Stimulated activated CD4-positive, alpha-beta T cell treated with anti-CD3 and anti-CD28 coated beads, Interleukin-4, amount 100 ng/mL, for 4 hours (primary cell): ENCODE measurements at places on chromosomes 7 and 10.

GRCh38 chr7:136741941-136742340, 126.5 kb upstream of the CHRM2 start:
- no peak for DNase-seq

DNA sequence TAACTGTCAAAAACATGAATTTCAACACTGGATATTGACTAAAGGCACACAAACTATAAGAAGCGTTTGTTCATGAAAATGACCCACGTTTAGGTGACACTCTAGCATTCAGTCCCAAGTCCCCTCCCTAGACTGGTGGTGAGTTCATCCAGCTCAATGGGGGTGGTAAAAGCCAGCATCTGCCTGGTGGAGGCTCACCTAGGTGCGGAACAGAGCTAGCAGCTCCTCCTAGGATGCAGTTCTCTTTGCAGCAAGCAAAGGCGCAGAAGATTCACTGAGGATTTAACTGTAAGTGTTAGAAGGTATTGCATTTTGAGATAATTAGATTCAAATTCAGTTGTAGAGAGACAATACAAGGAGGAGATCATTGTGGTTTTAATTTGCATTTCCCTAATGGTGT, 87.6 kb downstream of the VSTM2A start:
- DNase-seq = no peak

DNA sequence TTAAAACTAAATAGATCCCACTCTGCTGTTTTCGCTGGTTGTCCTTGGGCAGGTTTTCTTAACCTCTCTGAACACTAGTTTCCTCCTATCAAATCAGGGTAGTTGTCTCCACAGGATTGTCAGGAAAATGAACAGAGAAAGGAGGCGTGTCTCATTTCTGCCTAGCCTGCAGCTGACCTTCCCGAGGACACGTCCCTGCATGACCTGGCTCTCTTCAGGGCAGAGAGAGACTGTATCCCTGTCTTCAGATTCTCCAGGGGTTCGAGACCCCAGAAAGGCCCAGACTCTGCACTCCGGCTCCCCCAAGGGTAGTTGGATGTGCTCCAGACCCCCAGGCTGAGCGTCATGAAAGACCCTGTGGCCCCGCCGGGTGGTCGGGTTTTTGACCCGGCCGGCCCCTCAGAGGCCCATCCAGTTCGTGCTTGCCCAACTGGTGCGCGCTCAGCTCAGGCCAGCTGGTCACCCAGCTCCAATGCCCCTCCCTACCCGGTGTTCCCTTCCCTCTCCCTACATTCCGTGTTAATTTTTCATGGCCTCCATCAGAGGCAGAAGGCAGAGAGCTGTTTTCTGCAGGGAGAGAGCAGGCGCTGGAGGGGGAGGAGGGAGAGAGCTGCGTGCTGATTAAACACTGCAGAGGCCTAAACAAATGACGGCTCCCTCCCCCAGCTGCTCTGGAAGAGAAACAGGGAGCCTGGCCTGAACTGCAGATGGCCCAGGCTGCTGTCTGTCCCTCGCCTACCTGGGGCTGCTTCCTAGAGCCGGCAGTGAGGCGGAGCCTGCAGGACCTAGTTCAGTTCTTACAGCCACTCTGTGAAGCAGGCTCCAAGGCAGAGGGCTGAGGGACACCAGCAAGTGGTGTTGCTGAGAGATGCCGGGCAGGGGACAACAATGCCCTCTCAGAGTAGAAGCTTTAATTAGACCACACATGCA, 86.2 kb upstream of the PPIF start:
- DNase-seq = no peak

- DNase-seq = no peak
These were observed 757 bp downstream of the RAB19 start for GRCh38 chr7:140404565-140405065.

DNA sequence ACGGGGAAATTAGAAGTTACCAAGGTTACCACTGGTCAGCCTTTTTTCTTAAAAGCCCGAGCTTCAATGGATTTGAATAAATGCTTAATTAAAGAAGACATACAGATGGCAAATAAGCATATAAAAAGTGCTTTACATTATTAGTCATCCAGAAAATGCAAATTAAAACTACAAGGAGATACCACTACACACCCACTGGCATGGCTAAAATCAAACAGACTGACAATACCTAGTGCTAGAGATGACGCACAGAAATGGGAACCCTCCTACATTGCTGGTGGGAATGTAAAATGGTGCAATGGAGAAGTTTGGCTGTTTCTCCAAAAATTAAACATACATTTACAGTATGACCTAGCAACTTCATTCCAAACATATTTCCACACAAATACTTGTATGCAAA, 38.3 kb upstream of the CREB5 start:
- DNase-seq = no peak

DNA sequence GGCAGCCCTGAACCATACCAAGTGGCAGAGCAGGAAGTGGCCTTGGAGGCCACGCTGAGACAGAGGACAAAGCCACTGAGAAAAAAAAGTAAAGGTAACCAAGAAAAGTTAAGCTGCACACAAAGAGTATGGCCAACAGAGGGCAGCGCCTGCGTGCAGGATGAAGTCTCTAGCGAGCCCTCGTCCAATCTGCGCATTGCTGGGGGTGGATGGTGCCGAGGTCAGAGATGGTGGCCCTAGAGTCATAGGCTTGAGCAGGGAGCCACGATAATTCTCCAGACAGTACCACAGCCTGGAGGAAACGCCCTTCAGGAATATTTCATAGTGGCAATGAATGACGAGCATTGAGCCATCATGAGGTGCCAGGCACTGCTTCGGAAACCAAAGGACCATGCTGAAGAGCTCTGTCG, 9.7 kb downstream of the ATP6V0E2 start:
- peak; percentile 43 for DNase-seq

GRCh38 chr10:6300106-6300783, 97.5 kb downstream of the PFKFB3 start:
- no peak for DNase-seq

DNA sequence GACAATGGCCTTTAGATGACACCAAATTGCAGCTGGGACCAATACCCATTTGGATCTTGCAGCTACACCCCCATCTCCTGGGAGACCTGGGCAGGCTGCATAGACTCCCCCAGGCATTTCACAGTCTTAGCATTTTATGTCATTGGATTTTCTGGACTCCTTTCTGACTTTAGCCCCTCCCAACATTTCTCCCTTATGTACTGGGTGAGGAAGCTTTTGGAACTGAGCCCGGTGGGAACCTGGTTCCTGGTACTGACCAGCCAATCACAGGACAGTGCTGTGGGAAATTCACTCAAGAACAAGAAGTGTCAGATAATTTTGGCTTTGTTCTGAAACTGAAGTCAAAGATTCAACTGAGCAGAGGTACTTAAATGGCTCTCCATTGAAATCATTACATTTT, 177.7 kb downstream of the ACTR3B start:
- DNase-seq = no peak

GRCh38 chr7:47651355-47652317, 69.7 kb upstream of the TNS3 start:
- DNase-seq = no peak

DNA sequence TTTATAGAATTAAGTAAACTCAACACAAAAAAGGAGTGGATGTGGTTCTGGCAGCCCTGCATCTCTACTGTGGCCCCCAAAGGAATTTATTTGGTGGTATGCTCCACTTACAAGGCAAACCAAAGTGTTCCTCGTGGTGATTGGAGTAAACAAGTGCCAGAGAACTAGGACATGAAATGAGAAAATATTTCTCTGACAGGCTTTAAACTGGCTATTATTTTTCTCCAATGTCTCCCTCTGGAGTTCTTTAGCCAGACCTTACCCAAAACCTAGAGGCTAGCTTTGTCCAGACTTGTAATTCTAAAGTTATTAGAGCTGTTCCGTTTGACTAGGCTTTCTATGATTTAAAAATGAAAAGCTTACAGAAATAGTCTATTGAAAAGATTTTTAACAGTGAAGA, 990.1 kb downstream of the CNTNAP2 start:
- DNase-seq = no peak

GRCh38 chr10:33859319-33860022, 525.0 kb upstream of the NRP1 start:
- DNase-seq = no peak

- no peak for DNase-seq
These were observed 502.8 kb downstream of the REEP3 start for GRCh38 chr10:64023926-64024470.

GRCh38 chr10:68900427-68901104, 549 bp upstream of the DDX50 start:
- peak; percentile 63 for DNase-seq

GRCh38 chr10:70996549-70996948, 108.2 kb upstream of the PCBD1 start:
- no peak for DNase-seq

DNA sequence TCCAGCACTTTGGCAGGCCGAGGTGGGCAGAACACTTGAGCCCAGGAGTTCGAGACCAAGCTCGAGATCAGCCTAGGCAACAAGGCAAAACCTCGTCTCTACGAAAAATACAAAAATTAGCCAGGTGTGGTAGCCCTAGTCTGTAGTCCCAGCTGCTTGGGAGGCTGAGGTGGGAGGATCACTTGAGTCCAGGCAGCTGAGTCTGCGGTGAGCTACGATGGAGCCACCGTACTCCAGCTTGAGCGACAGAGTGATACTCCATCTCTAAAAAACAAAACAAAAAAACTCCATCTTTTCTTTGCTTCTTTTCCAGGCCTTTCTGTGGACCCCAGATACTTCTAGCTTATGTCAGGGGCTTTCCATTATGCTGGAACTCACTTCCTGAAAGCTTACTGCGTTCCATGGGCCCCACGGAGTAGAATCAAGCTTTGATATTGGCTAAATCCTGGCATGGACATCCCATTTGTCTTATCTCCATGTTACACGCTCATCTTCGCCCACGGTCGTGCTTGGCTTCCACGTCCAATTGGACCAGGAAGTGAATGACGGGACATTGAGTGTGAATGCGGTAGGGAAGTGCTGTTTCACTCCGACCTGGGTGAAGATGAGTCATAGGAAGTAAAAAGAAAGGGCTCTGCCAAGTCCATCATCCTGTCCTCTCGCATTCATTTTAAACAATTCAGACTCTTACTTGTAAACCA, 45.7 kb downstream of the FAM171A1 start:
- no peak for DNase-seq

- no peak for DNase-seq
These were observed 103.8 kb downstream of the HTR5A start for GRCh38 chr7:155173905-155174304.

DNA sequence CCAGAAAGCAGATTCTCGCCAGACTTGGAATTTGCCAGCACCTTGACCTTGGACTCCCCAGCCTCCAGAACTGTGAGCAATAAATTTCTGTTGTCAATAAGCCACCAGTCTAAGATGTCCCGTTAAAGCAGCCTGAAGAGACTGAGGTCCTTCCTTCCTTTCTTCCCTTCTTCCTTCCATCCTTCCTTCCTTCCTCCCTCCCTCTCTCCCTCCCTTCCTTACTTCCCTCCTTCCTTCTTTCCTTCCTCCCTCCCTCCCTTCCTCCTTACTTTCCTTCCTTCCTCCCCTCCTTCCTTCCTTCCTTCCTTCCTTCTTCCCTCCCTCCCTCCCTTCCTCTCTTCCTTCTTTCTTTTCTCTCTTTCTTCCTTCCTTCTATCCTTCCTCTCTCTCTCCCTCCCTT, 66.4 kb downstream of the NPTX2 start:
- no peak for DNase-seq

- no peak for DNase-seq
These were observed 74.8 kb downstream of the GRID1 start for GRCh38 chr10:86291616-86292340.

DNA sequence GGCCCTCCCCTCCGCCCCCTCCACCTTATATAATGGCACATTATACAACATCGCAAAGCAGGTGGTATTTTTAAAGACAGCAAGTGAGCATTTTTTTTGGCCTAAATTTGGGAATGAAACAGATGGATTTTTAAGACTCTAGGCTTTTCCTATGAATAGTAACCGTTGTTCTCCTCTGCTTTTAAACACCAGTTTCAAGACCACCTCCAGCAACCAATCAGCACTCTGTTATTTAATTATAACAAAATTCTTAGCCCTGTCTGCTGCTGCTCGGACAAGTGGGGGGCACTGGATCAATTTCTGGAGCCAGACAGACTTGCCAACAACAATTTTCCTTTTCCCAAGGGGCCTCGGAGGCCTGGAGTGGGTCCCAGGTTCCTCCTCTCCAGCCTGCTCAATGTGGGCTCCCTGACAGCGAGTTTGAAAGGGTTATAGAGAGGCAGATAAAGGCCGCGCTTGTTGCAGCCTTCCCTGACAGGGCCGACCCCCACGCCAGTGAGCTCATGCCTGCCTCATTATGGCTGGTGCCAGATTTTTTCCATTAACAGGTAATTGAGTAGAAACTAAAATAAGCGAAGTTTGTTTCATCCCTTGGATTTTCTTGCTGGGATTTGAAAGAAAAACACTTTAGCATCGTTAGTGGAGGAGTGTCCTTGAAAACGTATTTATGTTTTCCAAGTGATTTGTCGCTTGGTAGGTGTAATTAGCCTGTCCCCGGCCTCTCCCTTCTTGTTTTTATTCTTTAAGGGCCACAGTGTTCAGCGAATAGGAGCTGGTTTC, 227.3 kb downstream of the TCF7L2 start:
- no peak for DNase-seq

DNA sequence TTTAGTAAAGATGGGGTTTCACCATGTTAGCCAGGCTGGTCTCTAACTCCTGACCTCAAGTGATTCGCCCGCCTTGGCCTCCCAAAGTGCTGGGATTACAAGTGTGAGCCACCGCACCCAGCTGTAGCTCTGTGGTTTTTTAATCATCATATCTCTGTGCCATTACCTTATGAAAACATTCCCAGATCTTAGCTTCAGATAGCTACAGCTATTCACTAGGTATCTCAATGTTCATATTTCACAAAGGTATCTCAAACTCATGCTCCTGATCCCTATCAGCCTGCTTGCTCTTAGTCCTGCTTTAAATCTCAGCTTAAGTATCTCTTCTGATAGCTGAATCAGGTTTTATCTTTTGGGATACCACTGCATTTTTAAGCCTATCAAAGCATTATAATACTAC, 74.8 kb downstream of the CDK13 start:
- DNase-seq = no peak

- no peak for DNase-seq
These were observed 226.9 kb downstream of the TNS3 start for GRCh38 chr7:47354831-47355541.

DNA sequence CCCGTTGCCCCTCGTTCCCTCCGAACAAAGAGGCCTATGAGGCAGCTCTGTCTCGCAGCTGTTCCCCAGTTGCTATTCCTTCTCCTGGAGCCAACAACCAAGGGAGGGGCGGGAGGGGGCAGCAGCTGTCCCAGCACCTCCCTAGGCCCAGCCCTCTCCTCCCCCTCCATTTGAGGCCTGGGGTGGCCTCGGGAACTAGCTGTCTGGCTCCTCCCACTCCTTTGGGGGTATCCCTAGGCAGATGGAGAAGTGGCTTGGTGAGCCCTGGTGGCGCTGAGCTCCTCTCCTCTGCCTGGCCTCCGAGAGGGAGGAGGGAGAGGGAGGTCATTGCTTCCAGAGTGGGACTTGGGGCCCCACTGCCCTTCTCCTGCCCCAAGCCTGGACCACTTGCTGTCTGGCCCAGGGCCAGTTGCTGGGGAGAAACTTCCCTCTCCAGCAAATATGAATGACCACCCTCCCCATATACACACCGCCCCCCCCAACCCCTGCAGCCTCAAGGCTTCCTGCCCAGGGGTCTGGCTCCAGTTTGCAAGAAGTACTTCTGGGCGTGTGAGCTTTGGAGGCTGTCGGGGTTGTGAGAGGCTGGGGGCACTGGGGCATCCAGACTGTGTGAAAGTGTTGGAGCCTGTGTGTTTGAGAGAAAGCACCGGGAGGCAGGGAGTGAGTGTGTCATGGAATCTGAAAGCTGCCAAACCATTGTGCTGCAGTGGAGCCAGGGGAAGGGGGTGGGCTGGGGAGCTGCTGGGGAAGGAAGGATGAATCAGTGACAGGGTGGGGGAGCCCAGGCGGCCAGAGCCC, 3.1 kb downstream of the FLNC start:
- DNase-seq = no peak

- no peak for DNase-seq
These were observed 171.4 kb downstream of the PTN start for GRCh38 chr7:137172105-137172590.
